ENCODE measurements at places on chromosomes 1 and 21.

GRCh38 chr1:53079251-53079650 lies 17.2 kb downstream of the PODN start:
- no peak for DNase-seq

- DNase-seq, result no peak
Observed at GRCh38 chr21:45269861-45270260, 17.8 kb downstream of the POFUT2 start.

- no peak for DNase-seq
Observed at GRCh38 chr1:167093846-167094516, at the start of gene STYXL2. Gene STYXL2 (plus strand): TSS chr1:167094075. CDS start chr1:167094850, 775 bp downstream.

GRCh38 chr21:26818906-26819305 lies 26.3 kb downstream of the ADAMTS1 start:
- no peak for DNase-seq

- no peak for DNase-seq
Observed at GRCh38 chr1:178076607-178077006, 17.3 kb upstream of the RASAL2 start.

DNA sequence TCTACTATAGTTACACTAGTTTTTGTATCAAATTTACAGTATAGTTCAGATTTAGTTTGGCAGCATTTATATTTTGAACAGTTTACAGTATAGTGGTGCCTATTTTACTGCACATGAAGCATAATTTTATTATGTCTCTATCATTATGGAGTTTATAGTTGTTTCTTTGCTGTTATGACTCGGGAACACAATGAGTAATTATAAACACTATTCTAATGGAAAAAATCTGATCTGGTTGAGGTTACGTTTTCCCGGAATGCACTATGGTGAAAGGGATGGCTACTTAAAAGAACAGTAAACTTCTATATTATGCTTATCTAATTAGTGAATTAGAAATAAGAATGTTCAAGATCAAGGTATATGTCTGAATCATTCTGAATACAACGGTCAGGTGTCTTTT lies 10.6 kb downstream of the LCA5L start:
- DNase-seq, result no peak
